Panc1 (cell line): ENCODE measurements at places on chromosomes 4 and X.

- no peak for DNase-seq
Observed at GRCh38 chr4:24488399-24489164, 95.8 kb downstream of the DHX15 start.

DNA sequence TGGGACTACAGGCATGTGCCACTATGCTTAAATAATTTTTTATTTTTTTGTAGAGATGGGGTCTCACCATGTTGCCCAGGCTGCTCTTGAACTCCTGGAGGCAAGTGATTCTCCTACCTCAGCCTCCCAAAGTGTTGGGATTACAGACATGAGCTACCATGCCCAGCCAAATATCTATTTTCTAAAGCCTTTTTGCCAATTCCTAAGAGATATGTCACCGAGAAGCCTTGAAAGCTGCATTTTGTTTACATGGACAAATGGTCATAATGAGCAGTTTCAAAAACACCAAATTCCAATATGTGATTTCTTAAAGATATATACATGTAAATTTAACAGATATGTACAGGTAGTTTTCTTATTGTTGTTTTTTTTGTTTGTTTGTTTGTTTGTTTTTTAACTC lies 33.0 kb upstream of the PGRMC2 start:
- no peak for DNase-seq

DNA sequence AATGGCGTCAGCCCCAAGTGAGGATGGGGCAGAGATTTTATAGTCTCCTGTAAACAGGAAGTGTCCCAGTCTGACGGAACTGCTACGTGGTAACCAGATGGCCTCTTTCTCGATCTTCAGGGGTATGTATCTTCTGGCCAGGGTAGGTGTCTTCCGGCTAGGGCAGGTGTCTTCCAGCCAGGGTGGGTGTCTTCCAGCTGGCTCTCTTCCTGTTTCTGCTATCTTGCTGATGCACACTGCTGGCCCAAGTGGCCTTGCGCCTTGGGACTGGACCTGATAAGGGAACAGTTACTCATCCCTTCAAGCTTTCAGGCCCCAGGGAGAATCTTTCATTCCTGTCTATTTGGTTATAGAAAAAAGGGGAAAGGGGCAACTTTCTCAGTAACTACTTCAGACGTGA lies 178.7 kb upstream of the MAGEE2 start:
- DNase-seq: no peak

- no peak for DNase-seq
Observed at GRCh38 chrX:105564501-105564900, 257.8 kb upstream of the NRK start.

GRCh38 chr4:127698789-127699200 lies 31.4 kb upstream of the SLC25A31 start:
- no peak for DNase-seq

GRCh38 chr4:188275686-188276085 lies 136.4 kb downstream of the TRIML1 start:
- DNase-seq: no peak

- DNase-seq: no peak
Observed at GRCh38 chr4:159144112-159144694, 41.3 kb downstream of the RAPGEF2 start.

DNA sequence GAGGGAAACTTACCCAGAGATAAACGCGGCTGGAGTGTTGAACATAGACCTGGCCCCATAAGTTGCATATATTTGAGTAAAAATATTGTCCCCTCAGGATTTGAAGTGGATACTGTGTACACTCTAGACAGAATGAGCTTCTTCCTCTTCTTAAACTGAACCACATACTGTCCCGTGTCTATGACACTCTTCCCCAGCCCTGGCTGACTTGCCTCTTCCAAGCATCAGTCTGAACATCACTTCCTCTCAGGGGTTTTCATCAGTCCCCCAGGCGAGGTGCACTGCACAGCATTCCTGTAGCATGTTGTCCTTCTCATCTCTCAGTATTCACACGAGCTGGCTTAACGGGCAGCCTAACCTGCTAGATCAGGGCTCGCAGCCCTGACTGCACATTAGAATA lies 80.5 kb upstream of the TMEM150C start:
- no peak for DNase-seq
